ENCODE measurements at places on chromosomes 12 and 14.

DNA sequence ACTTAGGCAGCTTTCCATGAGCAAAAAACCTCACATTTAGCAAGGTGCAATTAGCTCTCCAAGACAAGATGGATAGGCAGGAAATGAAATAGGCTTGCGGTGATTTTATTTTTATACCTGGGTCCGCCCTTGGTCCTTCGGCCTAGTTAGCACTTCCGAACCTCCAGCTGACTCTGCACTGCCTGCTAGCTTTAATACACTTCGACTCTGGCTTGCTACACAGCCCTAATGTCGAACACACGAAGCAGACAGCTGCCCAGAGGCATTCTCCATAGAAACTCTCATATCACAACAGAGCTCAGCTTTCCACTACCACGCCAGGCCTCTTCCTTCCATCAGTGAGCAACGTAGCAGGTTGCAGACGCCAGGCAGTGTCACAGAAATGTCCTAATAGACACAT, 688.0 kb downstream of the VRK1 start:
- DNase-seq, result no peak

GRCh38 chr12:99157946-99158345, 489.6 kb upstream of the GARIN6 start:
- DNase-seq, result no peak

DNA sequence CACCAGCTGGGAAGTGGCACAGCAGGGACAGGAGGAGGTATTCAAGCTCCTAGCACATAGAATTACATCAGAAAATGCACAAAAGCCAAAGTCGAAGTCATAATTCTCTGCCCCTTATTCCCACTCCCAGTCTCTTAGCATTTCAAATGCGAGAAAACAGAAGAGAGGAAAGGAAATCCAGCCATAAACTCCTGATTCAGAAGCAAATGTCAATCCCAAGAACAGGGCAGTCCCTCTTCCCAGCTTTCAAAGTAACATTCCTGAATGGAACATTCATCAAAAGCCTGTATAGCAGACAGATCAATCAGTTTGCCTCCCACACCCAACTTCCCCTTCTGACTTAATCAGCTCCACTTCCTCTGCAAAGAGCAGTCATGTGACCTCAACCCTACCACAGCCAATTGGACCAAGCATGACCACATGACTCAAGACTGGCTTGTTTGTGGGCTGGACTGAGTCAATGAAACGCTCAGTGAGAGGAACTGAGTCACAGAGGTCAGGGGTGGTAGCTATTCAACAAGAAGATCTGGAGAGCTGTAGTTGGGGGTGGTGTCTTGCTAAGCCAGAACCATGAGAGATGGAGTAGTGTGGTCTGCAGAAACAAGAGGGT, 41.4 kb upstream of the TUNAR start:
- no peak for DNase-seq

DNA sequence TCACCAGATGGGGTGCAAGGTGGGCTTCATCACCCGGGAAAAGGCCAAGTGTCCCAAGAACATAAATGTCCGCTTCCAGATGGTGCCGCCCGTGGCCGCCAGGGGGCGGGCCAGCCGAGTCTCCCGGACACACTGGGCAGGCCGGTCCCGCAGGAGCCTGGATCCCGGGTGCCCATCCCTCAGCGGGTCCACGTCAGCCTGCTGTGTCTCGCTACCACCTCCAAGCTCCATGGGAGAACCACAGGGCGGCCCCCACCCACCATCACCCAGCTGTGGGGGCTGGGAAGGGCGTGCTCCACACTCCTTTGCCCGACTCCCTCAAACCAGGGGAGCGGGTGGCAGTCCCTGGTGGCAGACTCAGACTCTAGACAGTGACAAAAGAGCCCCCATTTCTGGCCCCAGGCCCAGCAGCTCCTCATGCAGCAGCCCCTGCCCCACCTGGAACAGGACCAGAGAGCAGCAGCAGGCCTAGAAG, 22.0 kb upstream of the NUDT14 start:
- peak; percentile 11 for DNase-seq

DNA sequence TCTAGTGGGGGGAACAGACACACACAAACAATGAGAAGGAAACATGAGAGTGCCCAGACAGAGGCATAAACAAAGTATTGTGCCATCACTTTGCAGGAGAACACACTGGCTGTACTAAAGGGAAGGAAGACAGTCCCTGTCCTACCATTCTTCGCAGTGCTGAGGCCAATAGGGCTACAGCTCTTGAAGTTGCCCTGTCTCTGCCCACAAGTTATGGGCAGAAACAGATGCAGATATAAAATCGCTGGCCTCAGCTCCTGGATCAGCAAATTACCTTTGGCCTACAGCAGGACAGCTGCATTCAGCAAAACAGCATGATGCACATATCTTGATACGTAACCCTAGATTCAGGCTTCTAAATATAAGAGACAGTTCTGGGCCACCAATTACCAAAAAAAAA, 23.0 kb upstream of the PRKAB1 start:
- DNase-seq, result no peak

GRCh38 chr12:89949457-89950195, 241.0 kb upstream of the ATP2B1 start:
- no peak for DNase-seq

DNA sequence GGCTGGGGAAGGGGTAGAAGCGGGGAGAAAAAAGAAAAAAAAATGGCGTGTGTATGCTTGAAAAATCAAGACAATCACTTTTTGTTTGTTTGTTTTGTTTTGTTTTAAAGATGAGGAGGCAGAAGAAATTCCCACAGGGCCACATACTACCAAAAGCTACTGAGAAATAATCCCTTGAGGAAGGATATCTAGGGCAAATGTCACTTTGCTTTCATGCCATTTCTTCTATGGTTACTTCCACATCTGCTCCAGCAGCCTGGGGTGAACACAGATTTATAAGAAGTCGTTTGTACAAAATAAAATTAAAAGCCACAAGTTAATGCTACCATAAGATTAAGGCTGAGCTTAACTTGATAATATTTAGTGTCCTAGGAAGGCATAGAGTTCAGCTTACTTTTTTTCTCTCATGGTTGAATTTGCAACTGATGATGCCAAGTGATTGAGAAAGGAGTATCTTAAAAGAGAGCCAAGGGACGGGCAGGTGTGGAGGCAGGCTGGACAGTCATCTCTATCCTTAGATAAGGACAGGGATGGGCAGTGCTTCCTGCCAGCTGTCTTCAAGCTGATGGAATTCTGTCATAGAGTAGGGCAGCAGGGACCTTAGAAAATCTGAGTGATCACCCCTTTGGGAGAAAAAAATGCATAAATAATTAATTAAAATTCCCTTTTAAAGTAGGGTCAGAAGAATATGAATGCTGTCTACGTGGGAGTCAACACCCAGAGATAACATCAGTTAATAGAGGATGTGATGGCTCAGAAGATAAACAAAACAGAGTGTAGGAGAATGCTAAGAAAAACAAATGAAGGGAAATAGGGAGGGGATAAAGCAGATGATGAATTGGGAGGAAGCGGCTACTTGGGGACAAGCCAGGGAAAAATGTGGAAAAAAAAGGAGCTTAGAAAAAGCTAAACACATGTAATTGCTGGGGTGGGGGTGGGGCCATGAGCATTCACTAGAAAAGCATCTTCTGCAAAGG, 57.1 kb downstream of the DYRK2 start:
- no peak for DNase-seq

- DNase-seq, result no peak
These were observed 64.8 kb upstream of the PLEKHG3 start for GRCh38 chr14:64639340-64639821.

DNA sequence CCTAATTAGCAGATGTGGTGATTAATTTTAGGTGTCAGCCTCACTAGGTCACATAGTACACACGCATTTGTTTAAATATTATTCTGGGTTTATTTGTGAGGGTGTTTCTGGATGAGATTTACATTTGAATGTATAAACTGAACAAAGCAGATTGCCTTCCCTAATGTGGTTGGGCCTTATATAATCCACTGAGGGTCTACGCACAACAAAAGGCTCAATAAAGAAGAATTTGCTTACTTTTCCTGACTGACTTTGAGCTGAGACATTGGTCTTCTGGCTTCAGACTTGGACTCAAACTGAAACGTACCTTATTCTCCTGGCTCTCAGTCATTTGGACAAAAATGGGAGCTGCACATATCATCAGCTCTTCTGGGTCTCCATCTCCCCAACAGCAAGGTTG, 1132.3 kb upstream of the FLRT2 start:
- no peak for DNase-seq

DNA sequence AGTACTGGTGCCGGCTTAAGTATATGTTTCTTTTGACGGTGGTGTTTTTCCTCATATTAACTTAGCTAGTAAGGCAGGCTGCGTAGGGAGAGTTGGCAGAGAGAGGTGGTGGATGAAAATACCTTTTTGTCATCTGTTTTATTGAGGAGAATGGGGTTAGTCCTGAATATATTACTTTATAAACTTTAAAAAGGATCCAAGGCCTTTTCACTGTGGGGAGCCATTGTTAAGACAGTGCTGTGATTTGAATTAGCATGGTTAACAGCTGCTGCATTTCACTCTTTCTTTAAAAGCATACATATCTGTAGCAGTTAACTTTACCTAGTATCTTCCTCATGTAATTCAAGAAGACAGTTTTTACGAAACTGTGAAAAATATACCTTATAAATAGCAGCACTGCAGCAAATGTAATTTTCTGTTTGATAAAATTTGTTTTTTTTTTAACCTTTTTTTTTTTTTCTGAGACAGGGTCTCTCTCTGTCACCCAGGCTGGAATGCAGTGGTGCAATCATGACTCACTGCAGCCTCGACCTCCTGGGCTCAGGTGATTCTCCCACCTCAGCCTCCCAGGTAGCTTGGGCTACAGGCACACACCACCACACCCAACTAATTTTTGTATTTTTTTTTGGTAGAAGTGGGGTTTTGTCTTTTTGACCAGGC, 57.1 kb downstream of the AEBP2 start:
- no peak for DNase-seq

DNA sequence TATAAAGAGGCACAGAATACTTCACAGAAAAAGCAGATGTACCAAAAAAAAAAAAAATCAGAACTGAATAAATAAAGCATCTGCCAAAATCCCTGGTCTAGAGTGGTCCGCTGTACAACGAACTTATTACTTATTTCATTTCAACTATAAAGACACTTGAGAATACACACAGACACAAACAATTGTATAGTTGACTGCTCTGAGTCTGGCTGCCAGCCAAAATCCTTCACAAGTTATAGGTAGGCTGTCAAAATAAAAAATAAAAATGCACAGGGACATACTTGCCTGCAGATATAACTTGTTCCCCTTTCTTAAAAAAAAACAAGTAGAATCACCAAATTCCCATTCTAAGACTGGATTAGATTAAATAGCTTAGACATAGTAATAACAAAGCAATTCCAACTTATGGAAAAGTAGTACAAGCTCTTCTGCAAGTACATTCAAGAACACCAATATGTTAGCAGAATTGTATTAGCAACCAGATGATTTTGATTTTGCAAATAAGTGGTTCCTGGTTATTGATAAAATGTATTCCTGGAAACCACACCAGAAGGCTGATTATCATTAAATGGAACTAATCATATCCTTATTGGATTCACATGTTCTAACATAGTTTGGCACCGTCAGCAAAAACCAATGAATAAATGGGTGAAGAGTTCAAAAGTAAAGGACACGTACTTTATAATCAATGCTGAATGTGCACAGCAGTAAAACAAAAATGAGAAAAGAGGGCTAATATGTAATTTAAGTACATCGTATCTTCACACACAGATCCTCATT, 248.5 kb downstream of the NELL2 start:
- no peak for DNase-seq

DNA sequence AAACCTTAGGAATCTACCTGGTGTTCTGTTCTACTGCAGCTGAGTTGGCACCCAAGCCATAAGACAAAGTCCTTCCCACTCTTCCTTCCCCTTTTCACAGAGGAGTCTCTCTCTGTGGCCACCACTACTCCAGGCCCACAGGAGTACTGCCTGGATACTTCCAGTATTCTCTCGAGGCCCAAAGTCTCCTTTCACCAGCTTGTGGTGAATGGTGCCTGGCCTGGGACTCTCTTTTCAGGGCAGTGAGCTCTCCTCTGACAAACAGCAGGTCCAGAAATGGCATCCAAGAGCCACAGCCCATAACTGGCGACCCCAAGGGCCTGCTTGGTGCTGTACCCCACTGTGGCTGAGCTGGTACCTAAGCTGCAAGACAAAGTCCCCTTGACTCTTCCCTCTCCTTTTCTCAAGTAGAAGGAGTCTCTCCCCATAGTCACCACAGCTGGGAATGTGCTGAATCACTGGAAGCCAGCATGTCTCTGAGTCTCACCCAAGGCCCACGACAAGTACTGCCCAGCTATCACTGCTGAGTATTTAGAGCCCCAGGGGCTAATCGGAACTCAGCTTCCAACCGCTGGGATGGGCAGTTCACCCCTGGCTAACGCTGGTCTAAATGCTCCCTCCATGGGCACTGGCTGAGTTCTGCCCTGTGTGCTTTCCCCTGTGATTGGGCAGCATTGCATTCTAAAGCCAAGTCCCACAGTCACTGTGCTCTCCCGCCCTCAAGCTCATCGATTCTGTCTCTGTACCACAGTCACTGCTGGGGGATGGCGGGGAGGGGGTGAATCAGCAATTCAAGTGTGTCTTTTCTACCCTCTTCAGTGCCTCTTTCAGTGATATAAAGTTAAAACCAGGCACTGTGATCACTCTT, 6.1 kb downstream of the A2ML1 start:
- DNase-seq, result no peak

GRCh38 chr14:101075025-101075800, 171.7 kb upstream of the RTL1 start:
- DNase-seq, result no peak

DNA sequence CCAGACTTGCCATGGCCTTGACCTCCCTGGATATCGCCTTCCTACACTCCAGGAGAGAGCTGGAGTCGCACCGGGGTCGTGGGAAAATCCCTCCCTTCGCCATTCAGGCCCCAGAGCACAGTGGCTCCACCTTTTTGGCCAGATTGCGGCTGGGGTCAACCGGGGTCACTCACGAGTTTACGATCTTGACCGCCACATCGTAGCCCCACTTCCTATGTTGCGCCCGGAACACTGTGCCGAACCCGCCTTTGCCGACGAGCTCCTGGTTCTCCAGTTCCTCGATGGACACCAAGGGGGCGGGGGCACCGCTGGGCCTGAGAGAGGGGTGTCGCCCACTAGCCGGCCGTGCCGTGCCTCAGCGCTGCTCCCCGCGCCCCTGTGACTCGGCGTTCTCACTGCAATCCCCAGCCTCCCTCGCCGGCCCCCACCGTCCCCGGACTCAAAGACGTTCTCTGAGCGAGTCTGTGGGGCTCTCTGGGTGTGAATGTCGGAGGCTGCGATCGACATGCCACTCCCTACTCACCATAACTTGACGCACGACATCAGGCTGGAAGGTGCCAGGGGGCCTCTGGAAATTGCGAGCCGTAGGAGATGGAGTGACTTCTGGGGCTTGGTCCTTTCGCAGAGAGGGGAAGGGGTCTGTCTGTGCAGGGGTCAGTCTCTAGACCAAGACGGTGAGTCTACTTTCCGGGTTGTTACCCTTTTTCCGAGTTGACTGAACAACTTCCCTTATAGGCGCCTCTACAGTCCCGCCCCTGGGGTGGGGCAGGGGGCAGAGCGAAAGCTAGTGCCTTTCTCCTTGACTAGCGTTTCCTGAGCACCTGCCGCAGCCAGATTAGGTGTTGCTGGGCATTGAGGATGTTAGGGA, at the start of gene RIPK3:
Gene RIPK3 (minus strand): TSS at position 708 of the 868 bp plus-strand sequence. CDS start 165 bp downstream, at position 543.
- DNase-seq, result no peak
